ENCODE measurements at places on chromosomes 5 and 9. TPM values are rescaled to one million over a fixed set of nuclear protein-coding genes. Genes with fewer than 3 reads are reported as not detected.

The BRD3OS gene
- 4.8 TPM for total RNA-seq

The FAM151B gene
- total RNA-seq, result not detected

The ZNF462 gene
- total RNA-seq, result 24.4 TPM

The PRR16 gene
- total RNA-seq, result 3.8 TPM

The PRLR gene
- total RNA-seq, result 19.8 TPM

The TMEM252 gene
- not detected for total RNA-seq

The BHMT2 gene
- 3.2 TPM for total RNA-seq

The UNC13B gene
- total RNA-seq, result 59.8 TPM

DNA sequence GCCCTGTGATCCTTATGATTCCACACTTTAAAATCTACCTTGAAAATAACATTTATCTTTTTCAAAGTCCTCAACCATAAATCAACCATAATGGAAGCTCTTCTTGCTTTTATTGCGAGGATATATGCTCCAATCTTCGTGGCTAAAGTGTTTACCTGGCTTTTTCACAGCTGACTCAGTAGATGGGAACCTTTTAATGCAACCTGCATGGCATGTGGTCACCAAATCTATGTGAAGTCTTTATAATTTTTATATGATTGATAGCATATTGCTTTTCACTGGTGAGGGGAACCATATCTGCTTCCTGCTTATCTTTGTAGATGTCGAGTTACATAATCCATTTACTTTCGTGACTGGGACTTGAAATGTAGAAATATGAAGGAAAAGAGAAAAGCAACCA lies 47.1 kb upstream of the TLX3 start:
- DNase-seq, result no peak

DNA sequence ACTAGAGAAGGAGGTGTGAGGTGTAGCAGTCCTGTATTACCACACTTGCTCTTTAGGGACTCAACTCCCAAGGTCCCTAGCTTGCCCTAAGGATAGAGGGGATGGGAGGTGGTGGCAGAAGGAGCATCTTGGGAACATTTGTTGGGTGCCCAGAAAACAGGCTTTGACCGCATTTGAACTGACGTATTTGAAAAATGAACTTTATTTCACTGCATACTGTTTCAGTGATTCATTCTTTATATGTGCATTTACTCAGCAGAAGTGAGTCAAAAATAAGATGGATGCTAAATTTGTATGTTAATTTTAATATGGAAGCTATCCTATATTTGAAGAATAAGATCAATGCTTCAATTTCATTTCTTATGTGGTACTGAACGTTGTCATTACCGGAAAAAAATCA lies 18.7 kb downstream of the DMRT3 start:
- no peak for DNase-seq

DNA sequence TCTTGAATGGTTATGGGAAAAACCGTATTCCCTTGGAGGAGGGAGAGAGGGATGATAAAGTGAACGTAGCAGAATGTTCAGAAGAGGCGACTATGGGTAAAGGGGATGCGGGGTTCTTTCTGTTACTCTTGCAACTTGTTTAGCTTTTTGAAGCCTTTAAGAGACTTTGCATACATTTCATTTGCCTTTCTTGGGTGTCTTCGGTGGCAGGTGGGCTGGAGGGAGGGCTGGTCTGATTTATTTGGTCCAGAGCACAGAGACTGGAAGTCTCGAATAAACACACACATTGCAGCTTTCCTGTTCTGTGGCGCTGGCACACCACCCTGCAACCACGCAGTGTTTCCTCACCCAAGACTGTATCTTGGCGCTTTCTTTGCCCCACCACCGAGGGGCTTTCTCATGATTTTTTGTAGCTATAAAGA lies 23.2 kb downstream of the TTF1 start:
- DNase-seq, result peak; percentile 24

GRCh38 chr5:154865466-154866184 lies 7.2 kb downstream of the CNOT8 start:
- no peak for DNase-seq

DNA sequence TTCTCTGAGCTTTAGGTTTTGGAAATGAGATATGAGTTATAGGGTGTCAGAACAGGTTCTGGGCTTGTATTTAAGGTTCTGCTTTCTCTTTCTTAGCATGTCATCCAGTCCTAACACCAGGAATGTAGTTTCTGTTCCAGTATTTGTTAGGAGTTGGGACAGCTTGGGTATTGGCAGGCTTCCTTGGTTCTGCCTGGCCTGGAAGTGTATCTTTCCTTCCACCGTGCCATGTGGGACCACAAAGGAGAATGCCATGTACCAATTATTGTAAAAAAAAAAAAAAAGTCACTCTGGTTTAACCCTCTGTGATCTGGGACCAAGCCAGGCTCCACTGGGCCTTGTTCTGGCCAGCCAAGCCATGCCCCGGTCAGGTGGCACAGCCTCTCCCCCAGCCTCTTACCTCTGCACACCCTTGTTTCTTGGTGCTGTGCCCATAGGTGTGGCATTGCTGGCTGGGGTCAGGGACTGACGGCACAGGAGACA lies 47.8 kb downstream of the ARHGAP26 start:
- peak; percentile 85 for DNase-seq

DNA sequence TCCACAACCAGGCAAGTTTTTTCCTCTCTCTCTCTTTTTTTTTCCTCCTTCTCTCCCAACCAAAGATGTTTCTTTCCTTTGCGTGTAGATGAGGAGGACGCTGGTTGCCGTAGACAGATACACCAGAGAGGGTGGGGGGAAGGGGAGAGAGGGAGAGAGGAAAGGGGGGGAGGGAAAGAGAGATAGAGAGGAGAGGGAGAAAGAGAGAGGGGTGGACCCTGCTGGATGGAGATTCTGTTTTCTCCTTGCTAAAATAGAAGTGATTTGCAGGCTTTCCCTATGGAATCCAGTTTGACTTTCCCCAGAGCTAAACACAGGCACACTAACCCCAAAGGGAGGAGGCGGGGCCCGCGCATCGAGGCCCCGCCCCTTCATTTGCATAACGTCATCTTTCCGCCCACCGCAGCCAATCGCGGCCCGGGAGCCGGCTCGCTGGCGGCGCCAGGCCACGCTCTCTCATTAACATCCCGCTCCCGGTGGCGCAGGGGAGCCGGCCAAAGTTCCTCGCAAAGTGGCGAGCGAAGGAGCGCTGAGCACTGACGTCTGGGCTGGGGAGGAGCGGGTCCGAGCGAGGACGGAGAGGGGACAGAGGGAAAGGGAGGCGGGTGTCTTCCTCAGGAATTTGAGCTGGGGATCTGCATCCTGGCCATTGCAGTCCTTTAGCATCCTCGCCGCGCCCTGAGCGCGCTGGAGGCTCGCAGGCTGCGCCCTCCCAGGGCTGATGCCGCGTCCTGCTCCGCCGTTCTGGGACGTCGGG lies 487 bp upstream of the EBF1 start:
- DNase-seq, result peak; percentile 80

GRCh38 chr5:57338068-57338867 lies 144.3 kb downstream of the ACTBL2 start:
- DNase-seq, result no peak

DNA sequence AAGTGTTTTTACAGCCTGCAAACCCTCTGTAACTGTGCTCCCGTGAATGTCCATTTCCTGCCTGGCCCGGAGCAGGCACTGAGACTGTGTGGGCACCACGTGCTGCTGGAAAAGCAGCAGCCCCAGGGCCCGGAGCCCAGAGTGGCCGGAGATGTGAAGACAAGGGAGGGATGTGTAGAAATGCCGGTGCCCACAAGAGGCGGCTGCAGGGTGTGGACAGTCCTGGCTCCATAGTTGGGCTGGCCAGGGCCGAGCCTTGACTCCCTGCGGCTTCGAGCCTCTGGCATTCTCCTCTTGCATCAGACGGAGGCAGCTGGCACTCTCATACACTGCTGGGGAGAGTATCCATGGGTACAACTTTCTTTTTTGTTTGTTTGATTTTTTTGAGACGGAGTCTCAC lies 13.2 kb upstream of the GFPT2 start:
- DNase-seq, result no peak

DNA sequence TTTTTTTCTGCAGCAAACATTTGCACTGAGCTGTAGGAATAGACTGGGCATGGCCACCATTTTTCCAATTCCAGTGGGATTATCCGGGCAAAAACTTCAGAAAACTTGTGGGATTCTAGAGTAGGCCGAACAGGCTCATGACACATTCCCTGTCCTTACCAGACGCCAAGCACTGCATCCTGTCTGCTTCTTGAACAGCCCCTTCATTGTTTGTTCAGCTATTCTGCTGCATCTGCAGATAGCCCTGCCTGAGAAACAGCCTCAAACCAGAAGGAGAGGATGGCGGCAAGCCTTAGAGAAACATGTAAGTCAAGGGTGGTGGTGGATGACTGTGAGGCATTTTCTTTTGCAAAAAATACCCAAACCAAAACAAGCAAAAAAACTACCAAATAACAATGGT lies 111.8 kb upstream of the NTRK2 start:
- DNase-seq, result no peak

GRCh38 chr9:35606138-35606504 lies 1.1 kb downstream of the TESK1 start:
- no peak for DNase-seq

- no peak for DNase-seq
Observed at GRCh38 chr5:150175076-150175475, 8.5 kb downstream of the CDX1 start.

DNA sequence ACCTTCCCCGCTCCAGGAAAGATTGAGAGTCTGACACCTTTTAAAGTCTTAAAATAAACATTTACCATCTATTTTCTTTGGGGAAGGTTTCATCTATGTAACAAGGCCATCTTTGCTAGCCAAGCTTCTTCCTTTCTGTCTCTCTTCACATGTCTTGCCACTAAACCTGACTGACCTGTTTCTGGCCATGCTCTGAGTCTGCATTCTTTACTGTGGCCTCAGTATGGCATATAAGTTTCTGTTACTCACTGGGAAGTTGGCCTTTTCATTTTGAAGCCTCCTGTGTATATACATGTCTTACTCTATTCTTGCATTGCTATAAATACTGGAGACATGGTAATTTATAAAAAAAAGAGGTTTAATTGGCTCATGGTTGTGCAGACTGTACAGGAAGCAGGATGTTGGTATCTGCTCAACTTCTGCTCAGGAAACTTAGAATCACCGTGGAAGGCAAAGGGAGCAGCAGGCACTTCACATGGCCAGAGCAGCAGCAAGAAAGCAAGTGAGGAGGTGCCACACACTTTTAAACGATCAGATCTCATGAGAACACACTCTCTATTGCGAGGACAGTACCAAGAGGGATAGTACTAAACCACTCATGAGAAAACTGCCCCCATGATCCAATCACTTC lies 48.1 kb downstream of the KCNV2 start:
- no peak for DNase-seq

- DNase-seq, result no peak
Observed at GRCh38 chr9:89008055-89008743, 16.9 kb downstream of the S1PR3 start.

DNA sequence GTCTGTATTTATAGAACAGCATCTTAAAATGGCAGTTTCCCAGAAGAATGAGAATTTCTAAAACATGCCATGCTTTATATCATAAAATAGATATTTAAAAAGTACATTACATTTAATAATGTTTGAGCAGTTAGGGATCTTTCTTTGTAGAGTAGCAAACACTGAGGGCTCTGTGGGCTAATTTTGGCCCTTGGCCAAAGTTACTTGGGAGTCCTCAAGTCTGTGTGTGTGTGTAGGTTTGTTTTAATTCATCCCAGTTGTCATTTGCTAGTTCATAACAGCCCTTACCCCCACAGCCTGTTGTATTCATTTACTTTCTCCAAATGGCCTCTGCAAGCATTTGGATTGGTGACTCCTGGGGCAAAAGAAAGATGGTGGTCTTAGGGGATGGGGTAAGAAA lies 576.4 kb upstream of the SGCD start:
- DNase-seq, result no peak

DNA sequence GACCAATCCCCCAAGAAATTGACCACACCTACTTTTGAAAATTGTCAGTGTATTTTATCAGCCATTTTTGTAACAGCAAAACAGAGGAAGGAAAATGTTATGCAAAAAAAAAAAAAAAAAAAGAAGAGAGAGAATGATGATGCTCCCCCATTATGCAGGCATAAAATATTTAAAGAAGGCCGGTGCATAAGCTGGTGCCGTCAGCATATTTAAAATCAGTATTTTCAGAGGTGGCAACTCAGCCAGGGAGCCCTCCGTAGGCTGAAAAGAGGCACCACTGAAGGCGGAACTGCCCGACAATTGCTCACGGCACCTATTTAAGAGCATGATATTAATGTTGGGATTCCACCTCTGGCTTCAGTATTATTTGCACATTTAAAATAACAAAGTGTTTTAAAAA lies 33.4 kb downstream of the IRX2 start:
- DNase-seq, result no peak

- DNase-seq, result no peak
Observed at GRCh38 chr9:86352440-86353077, 1.7 kb downstream of the TUT7 start.

DNA sequence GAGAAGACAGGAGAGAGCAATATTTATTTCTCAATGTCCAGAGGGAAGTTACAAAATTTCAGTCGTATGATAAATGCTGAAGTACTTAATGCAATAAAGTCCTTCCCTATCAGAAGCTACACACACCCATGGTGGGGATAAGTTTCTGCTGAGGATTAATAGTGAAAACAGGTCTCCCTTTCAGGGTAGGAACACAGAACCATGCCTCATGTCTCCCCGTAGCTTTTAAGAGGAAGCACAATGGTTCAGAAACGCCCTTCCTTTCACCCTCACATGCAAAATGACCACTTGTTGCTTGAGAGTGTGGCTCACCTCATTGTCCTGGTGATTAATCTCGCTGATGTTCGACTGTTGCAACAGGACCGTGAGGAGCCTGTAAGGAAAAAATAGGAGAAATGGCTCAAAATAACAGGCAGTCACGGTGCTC lies 73.6 kb downstream of the ANKRD55 start:
- no peak for DNase-seq

DNA sequence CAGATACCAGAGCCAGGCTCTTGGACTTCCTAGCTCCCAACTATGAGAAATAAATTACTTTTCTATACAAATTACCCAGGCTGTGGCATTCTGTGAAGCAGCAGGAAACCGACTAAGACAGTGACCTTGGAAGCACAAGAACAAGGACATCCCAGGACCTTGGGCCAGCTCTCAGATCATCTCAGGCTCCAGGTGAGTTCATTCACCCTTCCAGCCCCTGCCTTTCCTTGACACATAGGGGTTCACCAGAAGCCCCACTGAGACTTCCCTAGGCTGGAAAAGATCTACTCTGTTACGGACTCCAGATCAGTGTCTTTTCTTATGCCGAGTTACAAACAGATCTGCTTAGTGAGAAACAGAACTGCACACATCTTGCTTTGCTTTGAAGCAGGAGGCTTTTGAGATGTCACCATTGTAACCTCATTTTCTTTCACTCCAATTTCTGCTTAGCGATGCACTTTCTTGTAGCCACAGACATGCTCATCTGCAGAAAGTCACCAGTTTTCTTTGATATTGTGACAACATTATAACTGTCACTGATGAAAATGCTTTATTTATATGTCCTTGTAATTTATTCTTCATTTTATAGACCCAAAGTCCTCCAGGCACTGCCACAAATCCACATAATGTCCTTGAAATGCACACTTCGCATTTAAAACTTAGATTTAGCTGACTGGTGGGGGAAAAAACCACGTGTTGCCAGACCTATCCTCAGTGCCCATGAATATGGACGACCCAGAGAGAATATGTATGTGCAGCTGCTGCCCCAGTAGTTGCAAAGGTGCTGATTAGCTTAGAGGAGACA lies 8.1 kb downstream of the CD180 start:
- DNase-seq, result no peak
